ENCODE measurements at places on chromosomes 2 and 18.

DNA sequence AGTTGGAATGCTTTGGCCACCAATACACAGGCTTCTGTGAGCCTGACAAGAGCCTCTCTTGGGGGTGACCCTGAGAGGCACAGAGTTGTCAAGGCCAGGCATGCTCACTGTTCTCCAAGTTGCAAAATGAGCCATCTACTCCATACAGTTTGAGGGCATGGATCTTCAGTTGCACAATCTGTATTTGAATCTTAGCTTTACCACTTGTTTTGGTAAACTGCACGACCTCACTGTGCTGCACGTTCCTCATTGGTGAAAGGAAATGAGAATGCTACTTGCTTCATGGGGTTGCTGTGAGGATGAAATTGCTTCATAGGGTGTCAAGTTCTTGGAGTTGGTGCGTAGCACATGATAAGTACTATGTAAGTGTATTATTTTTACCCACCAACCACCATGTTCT lies 12.0 kb upstream of the HAAO start:
- DNase-seq: no peak

- DNase-seq: no peak
These were observed 1.8 kb downstream of the ASIC4 start for GRCh38 chr2:219515874-219516629.

- no peak for DNase-seq
These were observed 3.0 kb upstream of the ACKR3 start for GRCh38 chr2:236566596-236566995.

- DNase-seq: no peak
These were observed 131.2 kb upstream of the CCDC195 start for GRCh38 chr2:224847381-224847780.

DNA sequence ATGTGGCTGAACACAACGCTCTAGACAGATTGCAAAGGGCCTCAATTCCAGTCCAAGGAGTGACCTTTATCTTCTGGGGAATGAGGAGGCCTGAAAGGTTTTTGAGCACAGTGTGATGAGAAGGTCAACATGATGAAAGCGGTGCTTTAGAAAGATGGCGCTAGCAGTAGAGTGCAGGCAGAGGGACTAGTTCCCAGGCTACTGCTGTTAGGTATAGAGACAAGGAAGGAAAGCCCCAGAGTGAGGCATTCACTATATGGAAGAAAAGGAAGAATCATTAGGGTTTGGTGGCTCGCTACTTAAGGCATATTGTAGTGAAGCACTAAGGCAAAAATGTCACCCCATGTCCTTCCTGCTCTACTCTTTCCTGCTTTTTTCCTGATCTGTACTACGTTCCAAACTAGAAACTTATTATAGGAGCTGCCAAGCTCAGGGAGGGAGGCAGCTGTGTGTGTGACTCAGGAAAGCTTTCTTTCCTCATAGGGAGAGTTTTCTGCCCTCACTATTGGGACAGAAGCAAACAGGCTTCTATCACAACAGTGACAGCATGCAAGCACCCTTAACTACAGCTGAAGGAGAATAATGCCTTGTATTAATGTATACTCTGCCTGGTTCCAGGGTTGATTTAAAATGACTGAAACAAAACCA lies 160.8 kb upstream of the CAVIN2 start:
- no peak for DNase-seq

GRCh38 chr2:236687296-236687965 lies 117.8 kb downstream of the ACKR3 start:
- DNase-seq: no peak

DNA sequence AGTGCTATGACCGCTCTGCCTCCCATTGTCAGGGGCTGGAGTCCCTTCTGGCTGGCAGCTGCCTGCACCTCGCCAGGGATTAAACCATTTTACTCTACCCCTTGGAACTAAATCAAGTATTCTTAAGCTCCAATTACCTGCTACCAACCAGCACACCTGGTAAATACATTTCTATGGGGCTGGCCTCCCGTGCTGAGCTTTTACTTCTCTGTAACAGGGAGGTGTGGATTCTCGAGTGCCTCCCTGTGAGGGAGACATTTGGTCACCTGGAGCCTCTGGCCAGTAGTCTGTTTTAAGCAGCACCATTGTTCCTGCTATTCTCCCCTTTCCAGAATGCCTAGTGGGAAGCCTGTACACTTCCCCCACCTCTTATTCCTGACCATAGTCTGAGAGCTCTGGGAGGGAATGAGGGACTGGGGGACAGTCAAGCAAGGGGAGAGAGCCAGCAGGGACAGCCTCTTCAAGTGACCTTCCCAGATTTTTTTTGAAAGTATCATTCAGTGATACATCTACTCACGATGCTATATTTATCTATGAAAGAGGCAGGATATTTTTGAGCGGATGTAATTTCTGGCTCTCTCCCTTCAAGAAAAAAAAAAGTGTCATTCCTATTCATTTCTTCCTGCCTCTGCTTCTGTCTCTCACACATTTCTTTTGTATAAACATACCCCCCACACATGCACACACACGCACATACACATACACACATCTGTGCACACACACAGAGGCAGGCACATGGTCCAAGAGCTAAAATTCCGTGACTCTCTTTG lies 112.8 kb downstream of the CAPN13 start:
- no peak for DNase-seq

- DNase-seq: no peak
These were observed 63.3 kb downstream of the LIPG start for GRCh38 chr18:49625021-49625691.

- DNase-seq: no peak
These were observed 143.4 kb downstream of the EML6 start for GRCh38 chr2:54866868-54867267.

DNA sequence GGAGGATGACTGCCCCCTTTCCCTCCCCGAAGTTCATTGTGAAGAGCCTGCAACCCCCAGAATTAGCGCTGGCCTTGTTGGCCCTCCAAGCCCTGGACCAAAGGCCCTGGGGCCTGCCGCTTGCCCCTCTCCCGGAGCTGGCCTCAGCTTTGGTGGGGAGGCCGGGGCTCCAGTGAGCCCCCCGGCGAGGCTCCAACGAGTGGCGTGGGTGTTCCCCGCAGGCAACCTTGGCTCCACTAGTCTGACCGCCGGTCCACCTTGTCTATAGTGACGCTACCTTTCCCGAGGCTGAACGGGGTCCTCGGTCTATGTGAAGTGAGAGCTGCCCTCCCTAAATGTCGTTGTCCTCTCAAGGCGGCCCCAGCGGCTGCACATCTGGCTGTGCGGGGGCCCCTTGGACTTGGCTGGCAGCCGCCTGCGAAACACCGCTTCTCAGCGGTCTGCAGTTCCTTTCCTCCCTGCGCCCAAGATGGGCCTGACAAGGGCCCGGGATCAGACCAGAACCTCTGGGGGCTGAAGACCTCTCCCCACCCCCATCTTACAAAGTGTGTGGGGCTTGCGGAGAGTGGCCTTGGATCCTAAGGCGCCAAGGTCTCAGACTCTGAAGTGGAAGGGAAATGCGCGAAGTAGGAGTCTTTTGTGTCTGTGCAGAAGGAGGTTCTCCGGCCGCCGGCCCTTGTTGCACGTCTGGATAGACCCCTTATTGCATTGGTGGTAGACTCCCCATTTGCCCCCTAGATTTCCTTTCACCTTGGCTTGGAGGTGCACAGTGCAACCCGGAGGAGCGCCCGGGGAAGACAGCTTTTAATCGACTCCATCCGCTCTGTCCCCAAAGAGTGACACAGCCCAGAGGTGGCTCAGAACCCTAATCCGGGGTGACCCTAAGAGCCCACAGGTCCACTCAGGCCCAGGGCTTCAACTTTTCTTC lies 3.9 kb upstream of the HOXD10 start:
- no peak for DNase-seq

- DNase-seq: no peak
These were observed 41.5 kb downstream of the CCBE1 start for GRCh38 chr18:59655676-59656075.

DNA sequence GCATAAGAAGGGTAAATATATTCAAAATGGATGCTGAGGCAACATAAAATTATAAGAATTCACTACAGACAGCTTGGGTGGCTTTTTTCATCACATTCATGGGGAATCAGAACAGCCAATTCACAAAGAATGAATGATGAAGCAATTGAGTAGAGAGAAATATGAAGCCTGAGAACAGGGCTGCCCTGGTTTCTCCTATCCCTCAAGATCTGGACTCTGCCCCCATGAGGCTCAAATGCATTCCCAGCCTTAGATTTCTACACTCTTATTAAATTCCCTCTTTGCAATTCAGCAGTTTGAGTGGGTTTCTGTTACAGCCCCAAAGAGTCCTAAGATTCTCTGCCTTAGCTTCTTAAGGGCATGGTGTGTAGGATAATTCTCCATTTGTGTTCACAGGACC lies 172.5 kb downstream of the MAIP1 start:
- DNase-seq: no peak

GRCh38 chr2:25806941-25807340 lies 71.3 kb downstream of the ASXL2 start:
- DNase-seq: no peak

GRCh38 chr18:36406805-36407204 lies 109.3 kb downstream of the FHOD3 start:
- no peak for DNase-seq

DNA sequence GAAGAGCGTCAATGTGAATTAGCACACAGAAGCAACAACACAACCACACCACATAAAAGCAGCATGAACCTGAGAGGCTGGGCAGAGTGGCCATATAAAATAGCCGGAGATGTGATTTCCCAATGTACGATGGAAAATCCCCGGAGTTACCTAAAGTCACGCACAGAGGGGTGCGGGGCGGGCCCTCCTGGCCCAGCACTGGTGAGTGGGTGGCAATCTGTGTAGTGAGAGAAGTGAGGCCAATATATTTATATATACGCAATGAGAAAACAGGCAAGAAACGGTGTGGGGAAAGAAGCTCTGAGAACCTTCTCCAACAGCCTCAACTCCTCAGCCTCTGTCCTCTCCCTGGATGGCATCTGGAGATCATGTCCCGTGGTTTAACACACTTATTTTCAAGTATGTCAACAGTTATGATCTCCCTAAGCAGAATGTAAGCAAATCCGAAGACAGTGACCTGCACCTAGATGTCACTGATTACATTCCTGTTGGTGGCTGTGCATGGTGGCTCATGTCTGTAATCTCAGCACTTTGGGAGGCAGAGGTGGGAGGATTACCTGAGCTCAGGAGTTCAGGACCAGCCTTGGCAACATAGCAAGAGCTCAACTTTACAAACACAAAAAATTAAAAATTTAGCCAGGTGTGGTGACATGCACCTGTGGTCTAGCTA lies 41.6 kb downstream of the CRACDL start:
- DNase-seq: no peak

DNA sequence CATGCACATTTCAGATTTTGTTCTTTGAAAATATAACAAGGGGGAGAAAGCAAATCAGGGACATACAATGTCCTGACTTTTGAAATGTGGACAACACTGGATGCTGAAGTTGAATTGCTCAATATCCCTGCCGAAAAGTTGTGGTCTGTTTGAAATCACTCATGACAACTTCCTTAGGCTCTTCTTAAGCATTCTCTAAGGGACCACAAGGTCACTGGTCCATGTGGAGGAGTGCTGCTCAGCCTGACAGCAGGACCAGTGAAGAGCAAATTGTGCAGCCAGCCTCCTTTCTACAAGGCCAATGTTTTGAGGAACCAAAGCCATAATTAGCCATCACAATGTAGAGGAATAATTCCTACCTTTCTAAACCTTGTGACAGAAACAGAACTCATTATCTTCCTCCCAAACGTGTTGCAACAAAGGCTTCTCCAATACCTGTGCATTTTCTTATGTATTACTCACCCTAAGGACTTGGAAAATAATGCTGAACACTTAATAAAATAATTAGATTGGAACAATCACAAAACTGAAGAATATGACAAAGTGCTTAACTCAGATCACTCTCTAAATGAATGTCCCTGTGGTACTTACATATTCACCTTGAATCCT lies 1477.6 kb upstream of the NXPH2 start:
- no peak for DNase-seq

DNA sequence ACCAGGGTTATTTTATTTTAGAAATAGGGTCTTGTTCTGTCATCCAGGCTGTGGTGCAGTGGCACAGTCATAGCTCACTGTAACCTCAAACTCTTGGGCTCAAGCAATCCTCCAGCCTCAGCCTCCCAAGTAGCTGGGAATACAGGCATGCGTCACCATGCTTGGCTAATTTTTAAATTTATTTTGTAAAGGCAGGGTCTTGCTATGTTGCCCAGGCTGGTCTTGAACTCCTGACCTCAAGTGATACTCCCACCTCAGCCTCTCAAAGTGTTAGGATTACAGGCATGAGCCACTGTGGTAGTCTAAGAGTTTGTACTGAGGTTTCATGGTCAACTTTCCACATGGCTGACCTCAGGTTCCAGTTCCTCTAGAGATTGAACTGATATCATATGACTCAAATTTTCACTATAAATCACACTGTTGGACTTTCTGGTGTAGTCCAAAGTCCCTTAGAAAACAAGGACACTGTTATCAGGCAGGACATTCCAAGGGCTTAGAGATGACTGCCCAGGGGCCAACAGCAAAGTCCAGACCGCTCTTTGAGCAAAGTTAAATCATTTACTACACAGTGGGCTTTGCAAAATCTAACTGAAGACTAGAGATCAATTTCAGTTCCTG lies 82.0 kb upstream of the MEX3C start:
- no peak for DNase-seq

- no peak for DNase-seq
These were observed 233.5 kb downstream of the DYM start for GRCh38 chr18:49227001-49227380.

DNA sequence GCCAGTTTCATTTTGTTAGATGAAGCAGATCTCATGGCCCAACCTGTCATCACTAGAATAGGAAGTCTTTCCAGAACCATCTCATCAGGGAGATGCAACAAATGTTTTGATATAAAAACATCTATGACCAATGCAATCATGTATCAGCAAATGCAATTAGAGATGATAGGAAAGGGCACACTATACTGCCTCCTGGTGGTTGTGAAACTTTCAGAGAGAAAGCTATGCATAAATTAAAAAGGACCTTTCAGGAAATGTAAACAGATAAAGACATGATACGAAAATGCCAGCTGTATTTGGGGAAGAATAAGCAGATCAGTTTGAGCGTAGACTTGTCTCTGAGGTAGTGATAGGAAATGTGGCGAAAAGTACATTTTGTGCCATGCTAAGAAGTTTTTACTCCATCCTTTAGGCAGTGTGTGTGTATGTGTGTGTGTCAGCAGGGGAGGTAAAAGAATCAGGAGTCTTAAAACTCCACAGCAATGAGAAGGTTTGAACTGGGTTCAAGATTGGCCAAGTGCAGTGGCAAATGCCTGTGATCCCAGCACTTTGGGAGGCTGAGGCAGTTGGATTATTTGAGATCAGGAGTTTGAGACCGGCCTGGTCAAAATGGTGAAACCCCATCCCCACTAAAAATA lies 479.3 kb downstream of the CPS1 start:
- peak; percentile 60 for DNase-seq

DNA sequence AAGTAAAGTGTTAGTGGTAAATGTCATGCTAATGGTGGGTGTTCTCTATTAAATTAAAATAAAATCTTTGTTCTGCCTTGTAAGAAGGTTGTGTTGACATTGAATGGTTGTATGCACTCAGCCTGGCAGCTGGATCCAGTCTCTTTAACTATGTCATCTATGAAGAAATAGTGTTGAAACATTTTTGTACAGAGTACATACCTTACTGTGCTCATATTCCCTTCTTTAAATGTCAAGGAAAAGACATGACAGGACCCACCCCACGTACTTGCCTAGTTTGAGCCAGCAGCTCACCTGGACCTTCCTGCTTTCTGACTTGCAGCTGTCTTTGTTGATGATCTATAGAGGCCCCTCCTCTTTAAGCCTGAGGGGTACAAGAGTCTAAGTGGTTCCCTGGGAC lies 85.6 kb upstream of the ST3GAL5 start:
- no peak for DNase-seq

- DNase-seq: no peak
These were observed 268.9 kb downstream of the NDUFA10 start for GRCh38 chr2:239756031-239756789.

- DNase-seq: no peak
These were observed 654 bp downstream of the COMMD1 start for GRCh38 chr2:61906186-61906470.

- no peak for DNase-seq
These were observed 177.1 kb downstream of the PTGR3 start for GRCh38 chr18:75031717-75032317.
